Myocyte (in vitro differentiated cells): ENCODE measurements at places on chromosomes 7 and 10.

GRCh38 chr7:96244244-96244991 lies 77.5 kb downstream of the SLC25A13 start:
- no peak for DNase-seq

GRCh38 chr7:101784292-101785127 lies 32.9 kb upstream of the CUX1 start:
- DNase-seq = peak; percentile 38

DNA sequence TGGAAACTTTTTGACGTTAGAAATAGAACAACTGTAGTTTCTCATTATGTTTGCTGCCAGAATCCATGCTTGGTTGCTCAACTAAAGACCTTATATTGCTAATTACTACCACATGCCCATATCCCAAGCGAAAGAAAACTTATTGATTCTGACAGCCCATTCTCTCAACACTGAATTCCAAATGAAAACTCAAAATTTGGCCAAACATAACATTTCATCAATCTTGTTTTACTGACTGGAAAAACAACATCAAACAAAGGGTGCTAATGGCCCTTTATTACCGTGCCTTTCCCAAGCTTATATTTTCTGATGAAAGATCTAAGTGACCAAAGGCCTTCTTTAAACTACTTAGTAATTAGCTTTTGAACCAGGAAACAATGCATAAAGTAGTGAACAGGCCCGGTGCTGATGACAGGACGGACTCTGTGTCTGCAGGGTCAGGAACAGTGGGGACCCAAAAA lies 531.8 kb downstream of the KCNMA1 start:
- DNase-seq = no peak

GRCh38 chr10:6225263-6225814 lies 22.6 kb downstream of the PFKFB3 start:
- DNase-seq = no peak

DNA sequence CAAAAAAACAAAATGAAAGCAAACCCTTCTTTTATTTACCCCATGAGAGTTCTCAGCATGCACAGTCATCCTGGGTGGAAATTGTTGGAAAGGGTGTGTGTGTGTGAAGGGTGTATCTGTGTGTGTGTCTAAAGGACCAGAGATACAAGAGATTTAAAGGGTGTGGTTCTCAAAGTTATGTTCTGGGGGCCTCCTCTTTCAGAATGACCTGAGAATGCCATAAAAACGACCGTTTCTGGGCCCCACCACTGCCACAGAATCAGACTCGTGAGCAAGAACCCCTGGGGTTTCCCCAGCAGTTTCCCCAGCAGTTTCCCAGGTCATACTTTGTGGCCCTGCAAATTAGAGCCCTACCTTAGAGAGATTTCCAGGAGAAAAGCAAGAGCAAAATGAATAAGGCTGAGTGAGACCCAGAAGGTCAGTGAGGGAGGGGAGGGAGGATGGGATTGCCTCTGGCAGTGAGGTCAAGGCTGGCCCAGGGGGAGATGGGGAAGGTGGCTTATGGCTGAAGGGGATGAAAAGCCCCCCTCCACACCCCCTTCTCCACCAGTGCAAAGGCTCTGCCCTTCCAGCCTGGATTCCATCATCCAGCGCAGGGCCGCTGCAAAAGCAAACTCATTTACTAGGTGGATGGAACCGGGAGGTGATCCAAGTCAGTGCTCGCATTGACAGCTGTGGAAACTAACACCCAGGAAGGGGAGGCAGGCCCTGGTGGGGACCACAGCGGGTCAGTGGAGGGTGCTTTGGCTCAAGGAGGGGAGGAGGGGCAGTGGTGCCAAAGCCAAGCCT lies 10.2 kb downstream of the PYROXD2 start:
- peak; percentile 44 for DNase-seq

DNA sequence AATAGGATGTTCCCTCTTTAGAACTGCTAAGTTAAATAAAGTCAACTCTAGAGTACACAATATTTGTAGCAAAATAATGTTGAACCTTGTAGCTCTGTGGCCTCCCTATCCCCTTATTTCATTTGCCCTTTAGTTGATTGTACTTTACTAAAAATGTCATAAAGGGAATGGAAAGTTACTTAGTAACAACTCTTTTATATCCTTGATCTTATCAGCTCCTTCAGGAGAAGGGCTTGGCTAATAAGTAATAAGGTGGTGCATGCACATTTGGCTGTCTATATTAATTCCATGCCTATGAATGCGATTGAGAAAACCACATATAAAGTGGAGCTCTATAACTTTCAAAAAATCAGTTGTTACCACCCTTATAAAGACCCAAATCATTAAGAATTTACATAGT lies 41.5 kb upstream of the GATA3 start:
- DNase-seq = no peak

GRCh38 chr10:110617425-110618229 lies 26.5 kb upstream of the RBM20 start:
- peak; percentile 95 for DNase-seq

- no peak for DNase-seq
These were observed 108.9 kb downstream of the ITGB8 start for GRCh38 chr7:20439416-20440185.

DNA sequence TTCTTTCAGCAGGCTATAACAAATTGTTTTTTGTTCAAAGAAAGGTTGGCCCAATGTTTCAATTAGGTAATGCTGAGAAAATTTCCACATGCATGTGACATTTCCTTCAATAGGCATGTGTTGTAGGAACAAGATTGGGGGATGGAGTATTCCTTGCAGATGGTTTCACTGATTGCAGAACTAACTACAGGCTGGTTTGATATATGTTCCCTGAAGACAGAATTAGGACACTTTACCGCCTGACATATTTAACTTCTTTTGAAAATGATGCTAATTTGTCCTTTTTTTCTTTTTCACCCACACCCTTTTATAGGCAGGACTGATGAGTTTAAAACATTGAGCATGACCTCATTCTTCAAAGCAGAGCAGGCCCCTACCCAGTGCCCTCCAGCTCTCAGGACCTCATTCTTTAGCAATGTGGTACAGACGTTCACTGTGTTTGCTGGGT lies 163.3 kb downstream of the CPED1 start:
- no peak for DNase-seq

DNA sequence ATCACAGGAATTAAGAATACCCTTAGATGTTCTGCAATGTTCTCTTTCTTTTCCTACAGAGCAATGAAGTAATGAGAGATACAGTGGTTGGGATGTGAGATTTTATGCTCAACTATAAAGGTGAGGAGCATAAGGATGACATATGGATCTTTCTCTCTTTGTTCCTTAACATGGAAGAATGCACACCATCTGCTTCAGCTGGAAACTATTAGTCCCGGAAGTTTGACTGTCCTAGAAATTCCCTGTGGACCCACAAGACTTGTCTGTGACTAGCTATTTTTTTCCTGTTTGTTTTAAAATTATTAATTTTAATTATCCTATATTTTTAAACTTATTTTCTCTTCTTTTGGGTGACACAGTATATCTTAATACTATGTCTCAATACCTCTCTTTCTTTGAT lies 80.2 kb downstream of the DKK1 start:
- DNase-seq = no peak

- DNase-seq = no peak
These were observed 1.7 kb upstream of the CLIP2 start for GRCh38 chr7:74287303-74288033.

DNA sequence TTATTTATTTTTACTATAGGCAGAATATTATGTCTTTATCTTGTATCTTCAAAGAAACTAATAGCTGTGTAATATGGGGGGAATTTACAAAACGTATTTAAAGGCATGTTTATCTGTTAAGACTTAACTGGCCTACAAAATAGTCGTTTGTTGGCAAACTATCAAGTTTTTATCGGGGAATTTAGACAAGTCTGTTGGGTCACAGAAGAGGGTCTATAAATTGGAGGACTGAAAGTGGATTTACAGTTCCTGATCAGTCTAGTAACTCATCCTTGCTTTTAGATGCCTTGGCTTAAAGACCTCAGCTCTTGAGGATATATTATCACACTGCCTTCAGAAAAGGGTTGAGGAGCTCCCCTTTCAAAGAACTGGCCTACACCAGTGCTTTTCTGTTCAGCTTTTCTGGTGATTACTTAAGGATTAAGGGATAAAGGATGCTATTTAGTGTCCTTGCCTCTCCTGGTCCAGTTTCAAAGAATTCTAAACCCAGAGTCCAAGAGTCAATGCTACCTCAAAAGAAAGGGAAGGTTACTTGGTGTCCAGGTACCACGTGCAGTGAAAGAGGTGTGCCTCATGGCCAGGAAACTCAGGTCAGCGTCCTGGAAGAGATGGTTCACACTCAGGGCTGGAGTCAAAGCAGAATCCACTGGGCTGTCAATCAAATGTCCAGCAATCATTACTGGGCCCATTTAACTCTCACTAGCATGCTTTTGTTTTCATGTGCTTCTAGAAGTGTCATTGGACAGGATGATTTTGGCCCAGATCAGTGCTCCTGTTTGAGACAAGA lies 42.9 kb upstream of the ABI1 start:
- no peak for DNase-seq

DNA sequence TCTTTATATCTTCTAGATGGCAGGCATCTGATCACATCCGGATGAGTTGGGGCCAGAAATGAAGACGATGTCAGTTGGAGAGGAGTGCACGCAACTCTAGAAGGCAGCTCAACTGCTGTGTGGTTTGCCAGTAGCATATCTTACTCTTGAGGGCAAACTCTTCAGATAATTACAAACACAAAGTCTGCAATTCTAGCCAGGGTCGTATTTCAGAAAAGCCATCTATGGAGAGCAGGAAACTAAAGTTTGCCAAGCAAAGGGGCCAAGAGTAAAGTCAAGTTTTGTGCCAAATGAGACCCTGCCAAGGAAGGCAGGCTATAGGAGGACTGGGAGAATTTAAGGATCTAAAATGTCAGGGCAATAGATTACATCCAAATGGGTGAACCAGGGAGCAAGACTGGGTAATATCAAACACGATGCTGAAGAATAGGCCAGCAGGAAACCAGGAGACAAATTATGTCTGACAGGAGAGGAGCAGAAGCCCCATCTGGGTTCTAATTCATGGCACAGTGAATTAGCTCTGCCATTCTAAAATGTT lies 312.5 kb upstream of the SEMA3C start:
- DNase-seq = peak; percentile 60
